NCI-H345 (cell line): ENCODE measurements at places on chromosomes 7 and 10.

- no peak for DNase-seq
Measured at GRCh38 chr7:20913853-20914252, 127.2 kb upstream of the SP8 start.

GRCh38 chr10:73916761-73917470, 6.0 kb downstream of the PLAU start:
- no peak for DNase-seq

- DNase-seq, result no peak
Measured at GRCh38 chr7:25998499-25998898, 153.5 kb upstream of the NFE2L3 start.

DNA sequence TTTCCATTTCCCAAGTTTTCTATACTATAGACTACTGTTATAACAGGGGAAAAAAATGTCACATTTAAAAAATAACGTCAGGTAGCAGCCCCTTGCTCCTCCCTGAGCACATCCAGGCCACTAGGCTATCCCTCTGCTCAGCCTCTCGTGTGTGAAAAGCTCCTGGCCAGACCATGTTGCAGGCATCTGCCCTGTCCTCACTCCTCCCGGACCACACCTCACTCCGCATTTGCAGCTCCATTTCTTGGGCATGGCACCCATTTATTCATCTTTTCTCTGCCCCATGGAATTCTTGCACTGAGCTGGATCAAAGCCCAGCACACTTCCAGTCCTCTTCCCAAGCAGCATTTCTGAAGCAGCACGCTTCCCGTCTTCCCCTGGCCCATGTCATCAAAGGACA, 1.4 kb upstream of the GDF2 start:
- DNase-seq, result no peak

DNA sequence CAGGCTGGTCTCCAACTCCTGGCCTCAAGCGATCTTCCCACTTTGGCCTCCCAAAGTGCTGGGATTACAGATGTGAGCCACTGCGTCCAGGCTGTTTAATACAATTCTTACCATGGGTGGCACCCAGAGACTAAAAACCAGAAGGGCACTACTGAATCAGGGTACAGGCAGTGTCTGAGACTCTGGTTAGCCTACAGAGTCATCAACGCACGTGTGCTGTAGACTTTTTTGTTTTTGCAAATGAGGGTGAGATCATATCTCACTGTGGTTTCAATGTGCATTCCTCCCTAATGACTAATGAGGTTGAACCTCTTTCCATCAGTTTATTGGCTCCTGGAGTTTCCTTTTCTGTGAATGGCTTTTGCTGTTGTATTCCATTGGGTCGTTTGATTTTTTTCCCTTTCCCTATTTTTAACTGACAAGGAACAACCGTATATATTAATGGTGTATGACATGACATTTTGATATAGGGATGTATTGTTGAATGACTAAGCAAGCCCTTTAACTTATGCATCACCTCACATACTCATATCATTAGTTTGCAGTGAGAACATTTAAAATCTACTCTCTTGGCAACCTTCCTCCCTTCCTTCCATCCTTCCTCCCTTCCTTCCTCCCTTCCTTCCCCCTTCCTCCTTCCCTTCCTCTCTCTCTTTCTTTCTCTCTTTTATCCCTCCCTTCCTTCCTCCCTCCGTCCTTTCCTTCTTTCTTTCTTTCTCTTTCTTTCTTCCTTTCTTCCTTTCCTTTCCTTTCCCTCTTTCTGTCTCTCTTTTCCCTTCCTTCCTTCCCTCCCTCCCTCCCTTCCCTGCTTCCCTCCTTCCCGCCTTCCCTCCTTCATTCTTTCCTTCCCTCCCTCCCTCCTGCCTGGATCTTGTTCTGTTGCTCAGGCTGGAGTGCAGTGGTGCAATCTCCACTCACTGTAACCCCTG, 9.3 kb upstream of the TMEM270 start:
- DNase-seq, result no peak

DNA sequence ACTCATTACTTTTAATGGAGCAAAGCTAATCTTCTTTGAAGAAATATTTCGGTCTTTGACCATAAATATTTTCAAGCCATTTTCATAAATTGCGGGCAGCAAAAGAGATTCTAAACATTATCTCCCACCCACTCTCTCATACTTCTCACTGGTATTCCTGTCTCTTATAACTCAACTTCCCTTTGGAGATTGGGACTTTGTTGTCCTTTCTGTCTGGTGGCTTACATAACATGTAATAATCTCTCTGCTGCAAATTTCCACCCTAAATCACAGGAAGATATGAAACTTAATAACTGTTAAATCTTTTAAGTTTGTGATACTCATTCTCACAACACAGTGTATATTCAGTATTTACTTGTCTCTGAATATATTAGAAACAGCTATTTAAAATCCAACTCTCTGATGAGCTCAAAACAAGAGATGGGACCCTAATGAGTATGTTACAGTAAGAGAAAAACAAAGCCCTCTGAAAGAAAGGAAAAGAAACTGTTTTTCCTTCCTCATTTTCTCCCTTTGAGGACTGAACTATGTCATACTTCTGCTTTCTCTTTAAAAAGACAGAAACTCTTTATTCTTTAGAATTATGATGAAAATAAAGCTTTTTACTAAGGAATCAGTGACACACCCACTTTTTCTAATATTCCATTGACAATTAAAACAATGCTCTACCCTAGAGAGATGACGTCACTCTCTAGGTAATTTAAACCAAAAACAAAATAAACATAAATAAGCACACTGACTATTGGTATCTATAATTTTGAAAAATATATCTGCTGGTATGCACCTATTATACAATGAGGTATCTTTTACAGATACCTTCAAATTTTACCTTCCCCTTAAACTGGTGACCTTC, 14.7 kb downstream of the CALCR start:
- DNase-seq, result no peak

DNA sequence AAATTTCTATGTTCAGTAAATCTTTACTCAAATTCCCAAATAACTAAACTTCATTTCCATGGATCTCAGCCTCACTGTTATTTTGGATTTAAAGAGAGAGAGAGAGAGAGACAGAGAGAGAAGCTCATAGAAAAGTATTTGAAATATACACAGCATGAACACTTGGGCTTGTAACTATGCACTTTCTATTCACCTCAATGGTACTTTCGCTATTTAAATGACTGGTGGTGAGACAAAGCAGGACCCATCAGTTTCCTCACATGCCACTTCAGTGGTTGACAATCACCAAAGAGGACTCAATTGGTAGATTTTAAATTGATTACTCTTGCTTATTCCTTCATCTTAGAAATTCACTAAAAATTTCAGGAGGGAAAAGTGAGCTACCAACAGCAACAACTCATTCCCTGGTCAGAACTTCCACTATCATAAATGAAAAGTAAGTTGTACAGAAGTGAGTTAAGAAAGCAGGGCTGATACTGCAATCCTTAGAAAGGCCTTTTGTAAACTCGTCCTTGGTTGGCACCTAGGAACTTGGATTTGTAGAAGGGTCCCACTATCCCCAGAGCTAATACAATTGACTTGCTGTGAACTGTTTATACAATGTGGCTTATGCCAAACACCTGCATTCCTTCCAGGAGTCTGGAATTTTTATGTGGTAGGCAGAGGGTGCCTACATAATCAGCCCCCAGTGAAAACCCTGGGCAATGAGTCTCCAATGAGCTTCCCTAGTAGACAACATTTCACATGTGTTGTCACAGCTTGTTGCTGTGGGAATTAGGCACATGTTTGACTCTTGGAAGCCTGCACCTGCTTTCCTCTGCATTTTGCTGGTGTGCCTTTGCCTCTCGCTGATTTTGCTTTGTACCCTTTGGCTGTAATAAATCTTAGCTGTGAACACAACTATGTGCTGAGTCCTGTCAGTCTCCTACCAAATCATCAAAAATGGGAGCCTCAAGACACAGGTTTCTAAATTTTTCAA, 10.8 kb downstream of the ERLIN1 start:
- no peak for DNase-seq

DNA sequence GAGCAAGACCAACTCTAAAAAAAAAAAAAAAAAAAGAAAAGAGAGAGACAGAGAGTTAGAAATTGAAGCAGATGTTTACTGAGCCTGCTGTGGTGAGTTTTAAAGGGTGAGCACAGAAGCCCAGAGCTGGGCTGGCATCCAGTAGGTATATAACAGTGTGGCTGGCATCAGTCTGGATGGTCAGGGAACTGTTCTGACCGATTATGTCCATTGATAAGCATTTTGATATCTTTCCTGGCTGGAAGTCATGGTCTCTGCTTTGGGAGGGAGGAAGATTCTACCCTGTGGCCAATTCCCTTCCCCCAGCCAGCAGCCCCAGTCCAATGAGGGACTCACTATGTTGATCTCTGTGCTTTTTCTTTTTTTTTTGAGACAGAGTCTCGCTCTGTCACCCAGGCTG, 65.2 kb upstream of the PODXL start:
- DNase-seq, result no peak

GRCh38 chr7:123867225-123867624, 22.3 kb downstream of the HYAL4 start:
- no peak for DNase-seq

DNA sequence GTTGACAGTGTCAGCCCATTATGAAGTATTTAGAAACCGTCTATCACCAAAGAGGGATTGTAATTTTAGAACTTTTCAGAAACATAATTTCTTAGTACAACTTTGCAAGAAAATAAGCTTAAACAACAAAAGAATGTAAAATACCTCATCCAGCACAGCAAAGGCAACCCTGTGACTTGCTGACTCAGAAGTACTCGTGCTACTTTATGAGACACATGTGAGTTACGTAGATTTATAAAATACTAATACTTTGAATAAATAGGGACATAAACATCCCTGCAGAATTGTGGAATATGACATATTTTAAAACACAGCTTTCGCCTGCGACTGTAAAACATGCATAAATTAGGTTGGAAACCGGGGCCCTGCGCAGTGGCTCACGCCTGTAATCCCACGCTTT, 739.7 kb upstream of the ANKRD30A start:
- DNase-seq, result no peak

DNA sequence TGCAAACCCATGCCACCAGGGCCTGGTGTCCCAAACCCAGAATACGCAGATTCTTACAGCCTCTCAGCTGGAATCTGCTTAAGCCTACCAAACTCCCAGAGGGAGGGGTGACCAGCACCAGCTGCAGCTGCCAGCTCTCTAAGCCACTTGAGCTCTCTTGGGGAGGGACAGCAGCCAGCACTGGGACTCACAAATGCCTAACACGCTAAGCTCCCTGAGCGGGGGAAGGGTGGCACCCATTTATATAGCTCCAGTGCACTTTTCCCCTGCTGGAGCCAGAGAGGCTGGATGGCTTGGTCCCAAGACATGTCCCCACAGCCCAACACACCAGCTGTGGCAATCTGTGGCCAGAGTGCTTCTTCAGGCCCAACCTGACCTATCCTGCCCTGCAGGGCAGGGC, 326.8 kb upstream of the NRG3 start:
- peak; percentile 53 for DNase-seq

DNA sequence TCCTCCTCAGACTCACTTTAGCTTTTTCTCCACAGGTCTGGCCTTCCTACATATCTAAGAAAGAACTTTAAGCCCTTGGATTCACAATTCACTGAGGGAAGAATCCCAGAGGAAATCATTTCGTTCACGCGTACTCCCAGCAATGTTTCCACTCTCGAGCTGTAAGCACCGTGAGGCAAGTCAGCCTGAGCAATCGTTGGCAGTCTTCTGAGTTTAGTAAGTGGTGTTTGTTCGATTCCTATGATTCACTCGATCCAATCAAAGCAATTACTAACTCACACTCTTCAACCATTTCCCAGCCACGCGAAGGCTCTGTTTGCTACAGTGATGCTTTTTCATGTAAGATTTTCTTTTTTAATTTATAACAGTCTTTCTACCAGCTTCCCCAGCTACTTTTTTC, 10.2 kb upstream of the PRLHR start:
- no peak for DNase-seq

DNA sequence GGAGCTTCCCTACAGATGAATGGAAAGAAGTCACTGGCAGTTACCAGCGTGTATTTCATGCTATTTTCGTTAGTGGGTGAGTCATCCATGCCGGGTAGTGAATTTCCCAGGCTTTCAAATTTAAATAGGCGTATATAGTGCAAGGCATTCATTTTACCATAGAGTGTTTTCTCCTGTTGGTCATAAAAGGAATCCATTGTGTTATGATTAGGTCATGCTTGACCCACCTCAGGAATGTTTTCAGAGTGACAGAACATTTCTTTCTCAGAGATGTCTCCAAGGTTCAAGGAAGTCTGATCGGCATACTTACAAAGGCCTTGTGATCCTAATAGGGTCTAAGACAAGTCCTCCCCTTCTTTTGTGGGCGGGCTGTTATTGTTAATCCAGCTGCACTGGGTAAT, 110.7 kb downstream of the AKR1D1 start:
- DNase-seq, result no peak

DNA sequence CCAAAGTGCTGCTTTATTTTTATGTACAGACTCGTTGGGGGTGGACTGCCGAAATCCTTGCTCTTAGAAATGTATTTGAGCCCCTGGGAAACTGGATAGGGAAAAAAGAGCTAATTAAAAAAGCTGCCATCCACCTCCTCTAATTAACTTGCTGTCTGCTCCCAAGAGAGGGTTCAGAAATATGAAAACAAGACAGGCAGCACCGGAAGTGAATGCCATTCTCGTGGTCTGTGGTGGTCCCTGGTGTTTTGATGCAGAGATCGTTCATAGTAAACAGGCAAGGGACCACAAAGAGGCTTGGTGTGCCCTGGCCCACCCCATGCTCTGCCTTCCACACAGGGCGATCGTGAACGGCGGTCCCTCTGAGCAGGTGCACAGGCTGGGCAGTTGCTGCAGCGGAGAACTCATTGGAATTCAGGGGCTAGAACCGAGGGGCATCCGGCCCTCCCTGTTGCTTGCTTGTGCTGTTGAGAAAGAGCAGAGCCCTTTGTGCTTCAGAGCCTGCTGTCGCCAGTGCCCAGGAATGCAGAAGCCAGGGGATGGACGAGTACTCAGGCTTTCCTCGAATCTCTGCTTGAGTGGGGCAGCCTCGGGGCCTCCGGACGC, 79.1 kb upstream of the BTBD16 start:
- DNase-seq, result no peak

- no peak for DNase-seq
Measured at GRCh38 chr10:116071453-116072148, 201.4 kb downstream of the GFRA1 start.

GRCh38 chr7:36613031-36613614, 111.2 kb downstream of the AOAH start:
- no peak for DNase-seq

DNA sequence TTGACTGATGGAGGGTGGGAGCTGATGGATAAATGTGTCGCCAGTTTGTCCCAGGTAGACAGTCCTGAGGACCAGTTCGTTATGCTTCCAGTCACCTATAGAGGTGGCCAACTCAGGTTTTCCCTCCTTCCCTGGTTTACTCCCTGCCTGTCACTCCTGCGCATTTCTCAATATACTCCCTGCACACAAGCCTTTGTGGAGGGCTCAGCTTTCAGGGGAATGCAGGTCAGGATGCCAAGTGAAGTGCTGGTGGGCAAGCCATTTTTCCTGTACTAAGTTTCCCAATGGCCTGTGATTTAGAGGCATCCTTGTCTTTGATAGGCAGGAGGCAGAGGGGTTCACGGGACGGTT, 473.5 kb upstream of the ZMIZ1 start:
- DNase-seq, result no peak

DNA sequence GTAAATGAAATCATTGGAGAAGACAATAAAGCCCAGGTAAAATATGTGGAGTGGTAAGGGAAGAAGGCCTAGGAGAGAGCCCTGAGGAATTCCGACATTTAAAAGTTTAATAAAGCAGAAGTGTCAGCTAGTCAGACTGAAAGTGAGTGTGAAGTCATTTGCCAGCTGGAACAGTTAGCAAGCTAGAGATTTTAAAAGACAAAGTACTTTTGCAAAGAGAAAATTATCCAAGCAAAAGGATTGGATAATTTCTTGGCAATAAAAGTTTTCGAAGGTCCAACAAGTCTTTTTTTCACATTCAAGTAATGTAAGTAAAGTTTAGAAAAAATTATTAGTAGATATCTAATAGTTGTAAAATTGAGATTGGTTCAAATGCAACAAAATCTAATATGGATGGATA, 27.1 kb upstream of the SEMA3C start:
- DNase-seq, result no peak
